Activated CD8-positive, alpha-beta T cell treated with anti-CD3 and anti-CD28 coated beads, Interleukin-2, amount 10 ng/mL, durations not matched to agents 7 days and 5 days (primary cell): ENCODE measurements at places on chromosomes 12 and 14. TPM values are rescaled to one million over a fixed set of nuclear protein-coding genes. Genes with fewer than 3 reads are reported as not detected.
A peak's percentile ranks its signal among the peaks of the same experiment; 100 is the strongest.

DNA sequence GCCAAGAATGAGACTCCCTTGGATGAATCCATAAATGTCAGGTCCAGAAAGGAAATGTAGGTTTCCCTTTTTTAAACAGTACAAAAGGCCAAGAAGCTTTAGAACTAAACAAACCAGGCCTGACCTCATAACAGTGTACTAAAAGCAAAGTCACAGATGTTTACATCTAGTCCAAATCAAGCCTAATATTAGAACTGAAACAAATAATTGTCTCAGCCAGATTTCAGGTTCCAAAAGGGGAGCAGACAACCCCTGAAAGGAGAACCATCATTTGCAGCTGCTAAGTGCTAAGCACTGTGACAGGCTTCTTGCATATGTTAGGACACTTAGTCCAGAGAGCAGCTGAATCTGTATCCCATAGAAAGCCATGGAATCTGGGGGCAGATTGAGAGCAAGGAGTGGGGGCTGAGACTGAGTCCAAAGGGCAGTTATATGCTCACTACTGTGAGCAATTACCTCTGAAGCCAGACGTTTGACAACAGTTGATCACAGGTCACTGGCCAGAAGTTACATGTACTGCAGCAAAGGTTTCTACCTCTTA, 90.1 kb downstream of the STXBP6 start:
- H3K36me3 ChIP-seq: no peaks in the 10 kb centered on the region
- DNase-seq: no peak
- H3K4me1 ChIP-seq: no peaks in the 10 kb centered on the region
- H3K4me3 ChIP-seq: no peak overlapping the region
- H3K27me3 ChIP-seq: peaks cover 5% of the 10 kb centered on the region
- no peak overlapping the region for H3K27ac ChIP-seq

GRCh38 chr12:1289371-1290155, 298.5 kb downstream of the ERC1 start:
- H3K27me3 ChIP-seq: no peaks in the 10 kb centered on the region
- H3K4me3 ChIP-seq: no peak overlapping the region
- no peak for DNase-seq

DNA sequence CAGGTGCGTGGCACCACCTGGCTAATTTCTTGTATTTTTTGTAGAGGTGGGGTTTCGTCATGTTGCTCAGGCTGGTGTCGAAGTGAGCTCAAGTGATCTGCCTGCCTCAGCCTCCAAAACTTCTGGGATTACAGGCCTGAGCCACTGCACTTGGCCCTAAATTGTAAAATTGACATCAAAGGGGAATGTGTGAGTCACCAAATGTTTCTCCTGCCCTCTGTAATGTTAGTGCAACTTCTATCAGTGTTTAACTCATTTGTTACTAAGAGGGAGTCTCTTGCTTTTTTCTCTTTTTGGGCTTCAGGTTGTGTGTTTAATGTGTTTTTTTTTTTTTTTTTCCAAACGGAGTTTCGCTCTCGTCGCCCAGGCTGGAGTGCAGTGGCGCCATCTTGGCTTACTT, 2.3 kb downstream of the TULP3 start:
- peaks cover 19% of the 10 kb centered on the region for H3K36me3 ChIP-seq
- H3K27ac ChIP-seq: no peak overlapping the region
- H3K4me3 ChIP-seq: peak overlapping the region; percentile 12
- DNase-seq: no peak
- peaks cover 39% of the 10 kb centered on the region for H3K4me1 ChIP-seq
- H3K27me3 ChIP-seq: no peaks in the 10 kb centered on the region

DNA sequence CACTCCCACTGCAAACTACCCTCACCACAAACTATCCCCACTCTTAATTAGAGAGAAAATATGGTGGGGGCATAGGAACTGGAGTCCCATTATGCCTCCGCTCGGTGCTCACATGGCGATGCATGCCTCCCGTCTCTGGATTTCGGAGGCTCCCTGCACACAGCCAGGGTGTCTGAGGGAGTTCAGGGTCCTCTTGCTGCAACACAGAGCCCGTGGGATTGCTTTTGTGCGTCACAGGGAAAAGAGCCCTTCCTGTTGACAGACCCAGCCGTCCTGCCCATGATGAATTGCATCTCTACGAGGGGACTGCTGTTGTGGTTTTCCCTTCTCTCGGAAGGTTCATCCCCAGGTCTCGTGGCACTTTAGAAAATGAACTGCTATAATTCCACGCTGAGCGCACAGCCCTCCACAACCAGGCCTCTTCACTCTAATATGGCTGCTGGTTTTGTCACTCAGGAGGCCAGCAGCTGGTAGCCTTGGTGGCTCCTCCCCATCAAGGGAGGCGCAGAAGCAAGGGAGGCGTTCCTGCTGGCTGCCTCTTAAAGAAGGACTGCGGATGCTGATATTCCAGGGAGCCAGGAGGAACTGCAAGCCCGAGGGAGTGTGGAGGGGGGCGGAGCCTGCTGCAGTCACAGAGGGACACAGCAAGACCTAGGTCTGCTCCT, 158.0 kb downstream of the KCNA5 start:
- H3K27ac ChIP-seq: no peak overlapping the region
- H3K4me1 ChIP-seq: no peaks in the 10 kb centered on the region
- H3K36me3 ChIP-seq: no peaks in the 10 kb centered on the region

GRCh38 chr12:106195621-106196027, 52.2 kb downstream of the CKAP4 start:
- H3K27me3 ChIP-seq: peaks cover 18% of the 10 kb centered on the region
- DNase-seq: no peak
- H3K4me3 ChIP-seq: no peak overlapping the region
- H3K36me3 ChIP-seq: no peaks in the 10 kb centered on the region
- H3K4me1 ChIP-seq: no peaks in the 10 kb centered on the region

DNA sequence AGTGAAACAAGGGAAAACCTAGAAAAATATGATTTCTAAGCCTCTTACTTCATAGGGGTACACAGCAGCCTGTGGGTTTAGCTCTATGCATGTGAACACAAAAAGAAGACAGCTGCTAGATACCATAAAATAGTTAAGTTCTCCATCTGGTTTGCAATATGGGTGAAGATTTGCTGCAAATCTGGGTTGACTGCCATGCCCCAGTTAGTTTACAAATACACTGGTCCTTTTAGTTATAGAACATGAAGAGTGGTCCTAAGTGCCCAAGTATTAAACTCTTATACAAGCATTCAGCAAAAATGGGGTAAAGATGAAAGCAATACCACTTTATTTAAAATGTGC, 176.1 kb downstream of the AEBP2 start:
- H3K36me3 ChIP-seq: no peaks in the 10 kb centered on the region
- H3K27ac ChIP-seq: no peak overlapping the region
- no peak overlapping the region for H3K4me3 ChIP-seq
- peaks cover 15% of the 10 kb centered on the region for H3K4me1 ChIP-seq
- no peaks in the 10 kb centered on the region for H3K27me3 ChIP-seq

DNA sequence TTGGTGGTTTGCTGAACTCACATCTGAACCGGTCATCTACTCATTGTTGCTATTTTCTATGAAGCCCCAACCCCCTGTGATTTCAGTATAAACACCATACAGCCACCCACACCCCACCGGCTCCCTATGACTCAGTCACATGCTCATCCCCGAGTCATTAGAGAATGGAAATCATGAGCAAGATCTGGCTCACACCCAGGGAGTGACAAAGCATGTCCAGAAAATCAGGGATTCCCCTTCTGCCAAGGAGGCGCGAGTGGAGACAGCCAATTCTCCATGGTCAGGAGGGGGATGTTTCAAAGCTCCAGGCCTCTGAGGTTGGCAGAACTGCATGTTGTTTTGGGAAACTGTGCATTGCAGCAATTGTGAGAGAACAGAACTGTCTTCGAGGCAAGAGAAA, 657.5 kb upstream of the TBX3 start:
- no peaks in the 10 kb centered on the region for H3K4me1 ChIP-seq
- no peaks in the 10 kb centered on the region for H3K36me3 ChIP-seq
- no peak overlapping the region for H3K27ac ChIP-seq
- H3K4me3 ChIP-seq: no peak overlapping the region
- no peaks in the 10 kb centered on the region for H3K27me3 ChIP-seq
- no peak for DNase-seq

DNA sequence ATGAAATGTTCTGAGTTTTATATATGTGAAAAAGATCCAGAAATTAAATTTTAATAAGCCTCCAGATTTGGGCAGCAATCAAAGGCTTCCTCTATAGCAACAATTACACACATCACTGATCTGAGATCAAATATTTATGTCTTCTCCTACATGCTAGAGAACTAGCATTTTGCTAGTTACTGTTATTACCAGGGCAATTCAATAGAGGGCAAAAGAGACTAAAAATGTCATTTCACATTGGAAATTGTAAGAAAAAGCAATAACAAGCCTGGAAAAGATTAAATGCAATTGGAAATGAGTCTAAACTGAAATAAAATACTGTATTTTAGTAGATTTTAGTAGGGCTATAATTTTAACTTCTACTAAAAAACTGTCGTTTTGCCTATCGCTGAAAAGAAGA, 32.6 kb upstream of the ANO6 start:
- no peak overlapping the region for H3K27ac ChIP-seq
- peaks cover 9% of the 10 kb centered on the region for H3K36me3 ChIP-seq
- no peak overlapping the region for H3K4me3 ChIP-seq
- no peaks in the 10 kb centered on the region for H3K27me3 ChIP-seq
- no peak for DNase-seq

The CMA1 gene
- total RNA-seq: 0.52 TPM

The CCDC38 gene
- not detected for total RNA-seq

The RND1 gene
- 1.4 TPM for total RNA-seq
